Stimulated activated CD8-positive, alpha-beta memory T cell treated with anti-CD3 and anti-CD28 coated beads, Interleukin-4, amount 100 ng/mL, for 4 hours (primary cell): ENCODE measurements at places on chromosomes 1 and 21.

DNA sequence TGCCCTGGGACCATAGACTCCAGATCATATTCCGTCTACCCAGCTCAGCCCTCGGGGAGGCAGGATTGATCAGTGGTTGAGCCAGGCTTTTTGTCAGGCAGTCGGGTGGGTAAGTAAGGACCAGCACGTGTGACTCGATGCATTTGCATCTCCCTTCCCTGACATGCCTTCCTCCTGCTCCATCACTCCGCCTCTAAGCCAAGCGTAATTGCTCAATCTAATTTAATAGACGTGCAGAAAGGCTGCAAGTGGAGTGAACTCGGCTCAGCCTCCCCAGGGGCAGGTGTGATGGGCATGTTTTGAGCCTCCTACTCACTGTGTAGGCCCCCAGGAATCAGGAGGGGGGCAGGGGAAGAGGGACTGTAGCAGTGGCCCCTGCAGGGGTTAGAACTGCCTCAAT is 34.6 kb upstream of the GRIK3 start:
- DNase-seq, result no peak

DNA sequence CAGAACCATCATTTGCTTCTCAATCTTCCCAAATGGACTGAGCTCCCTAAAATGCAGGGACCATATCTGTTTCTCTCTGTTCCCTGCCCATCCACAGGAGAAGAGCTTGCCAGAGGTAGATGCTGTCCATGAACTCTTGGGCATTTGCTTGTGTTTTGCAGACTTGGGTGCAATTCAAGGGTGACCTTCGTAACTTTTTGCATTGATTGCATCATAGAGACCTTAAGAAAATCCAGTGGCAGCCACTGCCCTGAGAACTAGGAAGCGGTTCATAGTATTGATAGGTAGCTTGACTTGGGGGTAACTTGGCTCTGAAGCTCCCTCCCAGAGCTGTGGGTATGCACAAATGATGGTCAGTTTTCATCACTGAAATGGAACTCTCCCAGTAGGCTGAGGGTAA is 34.3 kb upstream of the EDEM3 start:
- DNase-seq, result no peak

DNA sequence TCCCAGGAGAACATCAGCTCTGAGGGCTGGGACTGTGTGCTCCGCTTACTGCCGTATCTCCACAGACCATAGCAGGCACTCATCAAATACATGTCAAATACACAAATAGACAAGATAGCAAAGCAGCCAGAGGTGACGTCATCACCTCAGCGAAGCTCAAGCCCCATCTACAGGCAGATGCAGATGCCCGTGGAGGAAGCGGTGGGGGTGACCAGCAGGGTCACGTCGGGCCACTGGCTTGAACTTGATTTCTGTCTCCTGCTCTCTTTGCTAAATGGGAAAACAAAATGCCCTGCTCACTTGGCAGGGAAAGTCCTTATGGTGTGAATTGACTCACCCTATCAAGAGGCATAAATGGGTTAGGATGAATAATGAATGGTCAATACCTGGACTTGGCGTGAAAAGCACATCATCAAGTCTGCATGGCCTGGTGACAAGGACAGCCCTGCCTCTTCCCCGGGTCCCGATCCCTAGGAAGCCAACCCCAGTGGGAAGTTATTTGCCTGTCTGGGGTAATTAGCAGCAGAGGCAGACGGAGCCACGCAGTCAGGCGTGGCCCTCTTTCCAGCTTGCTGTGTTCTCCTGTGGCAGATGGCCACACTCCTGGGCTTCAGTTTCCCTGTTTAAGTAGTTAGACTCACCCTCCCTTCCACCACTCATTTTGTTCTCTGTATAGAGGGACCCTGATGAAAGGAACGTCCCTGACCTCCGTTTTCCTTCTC is 536.0 kb downstream of the NPHP4 start:
- DNase-seq, result no peak

DNA sequence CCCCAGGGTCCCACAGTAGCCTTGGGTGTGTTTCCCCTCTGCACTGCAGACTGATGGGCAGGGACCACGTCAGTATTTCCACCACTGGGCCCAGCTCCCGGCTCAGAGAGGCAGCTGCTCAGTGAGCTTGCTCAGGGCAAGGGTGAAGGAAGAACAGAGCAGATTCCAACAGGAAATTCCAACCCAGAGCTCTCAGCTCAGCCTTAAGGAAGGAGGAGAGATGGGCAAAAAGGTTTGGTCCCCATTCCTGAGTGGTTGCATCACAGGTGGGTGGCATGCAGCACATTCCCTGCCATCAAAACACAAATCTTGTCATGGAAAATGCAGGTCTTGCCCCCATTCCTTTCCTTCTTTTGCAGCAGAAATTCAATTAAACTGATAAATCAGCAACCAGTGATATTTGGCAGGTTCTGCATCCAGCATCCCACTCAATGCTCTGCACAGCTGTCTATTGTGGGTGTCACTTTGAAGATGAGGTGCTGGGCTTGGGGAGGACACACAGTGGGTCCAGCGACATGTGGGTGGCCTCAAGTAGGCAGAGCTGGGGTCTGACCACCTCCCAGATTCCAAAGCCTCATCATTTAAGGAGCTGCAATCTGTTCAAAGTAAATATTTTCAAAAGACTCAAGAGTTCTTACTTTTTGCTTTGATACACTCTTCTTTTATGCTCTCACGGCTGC is 315.4 kb downstream of the DSCAM start:
- no peak for DNase-seq

DNA sequence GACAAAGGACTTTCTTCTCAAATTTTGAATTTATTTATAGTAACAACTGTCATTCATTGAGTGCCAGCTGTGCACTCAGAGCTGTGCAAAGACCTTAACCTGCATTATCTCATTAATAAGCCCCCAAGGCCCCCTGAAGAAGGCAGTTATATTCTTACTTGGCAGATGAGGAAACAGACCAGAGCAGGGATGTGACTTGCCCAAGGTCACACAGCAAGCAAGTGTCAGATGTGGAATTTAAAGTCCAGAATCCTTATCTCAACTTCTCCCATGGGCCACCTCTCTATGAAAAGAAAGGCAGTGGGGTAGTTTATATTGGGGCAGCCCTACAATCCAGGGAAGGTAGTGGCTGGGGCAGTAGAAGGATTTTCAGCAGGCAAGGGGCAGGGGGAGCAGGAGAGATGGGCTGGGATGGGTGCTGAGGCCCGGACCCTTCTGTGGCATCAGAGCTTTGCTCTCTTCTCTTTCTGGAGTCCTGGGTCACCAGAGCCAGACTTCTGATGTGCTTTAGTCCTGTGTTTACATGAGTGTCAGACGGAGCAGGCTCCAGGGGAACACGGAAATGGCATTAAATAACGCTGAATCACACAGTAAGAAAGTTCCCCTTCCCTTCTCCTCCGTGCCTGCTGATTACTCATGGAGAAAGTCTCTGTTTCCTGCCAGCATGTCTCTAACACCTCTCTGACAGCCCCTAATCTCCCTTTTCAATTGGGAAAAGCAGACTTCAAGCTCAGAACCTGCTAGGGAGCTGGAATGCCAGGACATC is 39.5 kb downstream of the EPHB2 start:
- no peak for DNase-seq
